ENCODE measurements at places on chromosomes 16 and 17.

DNA sequence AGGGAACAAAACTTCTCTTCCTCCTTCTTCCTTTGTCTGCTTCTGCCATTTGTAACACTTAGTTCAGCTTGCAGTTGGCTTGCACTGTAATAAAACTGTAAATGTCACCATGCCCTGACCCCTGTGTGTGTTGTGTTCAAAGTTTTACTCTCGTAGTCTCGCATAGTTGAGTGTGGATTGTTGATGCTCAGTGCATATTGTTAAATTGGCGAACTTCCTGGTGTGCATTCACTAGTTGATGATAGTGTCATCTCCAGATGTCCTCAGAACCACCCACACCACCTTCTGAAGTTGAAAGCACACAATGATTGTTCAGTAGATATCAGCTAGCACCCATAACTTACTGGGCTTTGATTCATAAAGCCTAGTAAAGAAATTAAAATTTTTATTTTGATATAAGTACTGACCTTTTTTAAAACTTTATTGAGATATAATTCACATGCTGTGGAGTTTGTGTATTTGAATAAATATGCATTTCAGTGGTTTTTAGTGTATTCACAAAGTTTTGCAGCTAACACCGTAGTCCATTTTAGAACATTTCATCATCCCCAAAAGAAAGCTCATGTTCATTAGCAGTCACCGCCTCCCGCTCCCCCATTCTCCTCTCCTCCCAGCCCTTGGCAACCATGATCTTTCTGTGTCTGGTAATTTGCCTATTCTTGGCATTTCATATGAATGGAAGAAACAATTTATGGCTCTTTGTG is 25.0 kb downstream of the USP10 start:
- no peak for DNase-seq

DNA sequence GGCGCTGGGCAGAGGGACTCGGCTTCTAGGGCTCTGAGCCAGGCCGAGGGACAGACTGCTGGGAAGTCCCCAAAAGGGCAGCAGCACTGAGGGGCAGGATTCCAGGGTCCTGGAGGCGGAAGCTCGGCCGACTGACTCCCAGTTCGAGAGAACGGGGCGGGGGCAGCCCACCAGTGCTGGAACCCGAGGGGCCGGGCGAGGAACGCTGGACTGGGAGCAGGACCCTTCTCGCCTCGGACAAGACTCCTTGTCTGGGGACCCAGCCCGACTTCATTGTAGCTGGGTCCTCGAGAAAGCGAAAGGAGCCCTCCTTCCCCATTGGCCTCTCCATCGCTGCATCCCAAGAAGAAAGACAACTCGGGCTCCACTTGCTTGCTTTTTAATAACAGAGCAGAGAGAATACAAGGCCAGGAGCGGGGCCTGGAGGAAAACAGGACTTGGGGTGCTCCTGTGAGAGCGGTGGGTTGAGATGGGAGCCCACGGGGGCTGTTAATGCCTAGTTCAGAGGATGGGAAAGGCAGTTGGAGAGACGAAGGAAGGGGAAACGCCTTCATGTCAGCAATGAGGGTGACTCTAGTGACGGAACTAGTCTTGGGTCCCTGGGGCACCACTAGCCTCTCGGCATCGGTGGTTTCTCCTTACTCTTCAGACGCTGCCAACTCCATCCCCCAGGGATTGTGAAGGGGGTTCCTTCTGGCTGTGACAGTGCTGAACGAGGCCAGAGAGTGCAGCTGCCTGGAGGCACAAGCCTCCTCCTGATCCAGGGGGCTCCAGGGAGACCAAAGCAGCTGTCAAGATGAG is 492 bp upstream of the CAMTA2 start:
- no peak for DNase-seq

DNA sequence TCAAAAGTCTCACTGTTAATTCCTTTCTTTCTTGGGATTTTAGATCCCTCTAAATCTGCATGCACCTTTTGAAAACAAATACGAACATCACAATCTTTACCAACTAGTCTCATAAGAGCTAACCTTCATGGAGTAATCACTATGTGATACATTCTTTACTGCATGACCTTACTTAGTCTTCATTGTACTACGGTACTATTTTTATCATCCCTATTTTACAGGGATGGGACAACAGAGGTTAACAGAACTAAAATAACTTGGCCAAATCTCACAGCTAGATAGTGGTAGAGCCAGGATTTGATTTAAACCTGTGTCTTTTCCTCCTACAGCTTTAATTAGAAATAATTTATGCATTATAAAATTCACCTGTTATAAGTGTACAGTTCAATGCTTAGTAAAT is 32.9 kb upstream of the TAOK1 start:
- DNase-seq = no peak

DNA sequence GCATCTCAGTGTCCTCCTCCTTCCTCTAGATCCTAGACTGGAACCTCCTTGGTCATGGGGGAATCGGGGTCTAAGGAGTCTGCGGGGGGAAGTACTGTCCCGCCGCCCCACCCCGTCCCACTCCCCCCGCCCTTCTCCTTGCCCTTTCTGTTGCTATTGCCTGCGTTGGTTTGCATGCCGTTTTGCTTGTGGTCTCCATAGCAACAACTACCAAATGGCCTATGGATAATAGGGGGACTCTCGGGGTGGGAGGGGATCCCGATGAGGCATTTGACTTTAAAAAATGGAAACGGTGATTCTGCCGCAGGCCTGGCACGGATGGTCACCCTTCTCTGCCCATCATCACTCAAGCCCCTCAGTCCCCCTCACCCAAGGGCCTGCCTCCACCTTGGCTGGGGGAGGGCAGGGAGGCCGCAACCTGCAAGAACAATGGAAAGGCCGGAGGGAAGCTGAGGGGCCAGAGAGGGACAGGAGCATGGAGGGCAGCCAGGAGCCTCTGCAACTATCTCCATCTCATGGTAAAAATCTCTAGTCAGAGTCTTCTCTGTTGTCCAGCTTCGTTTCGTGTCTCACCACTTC is 231.4 kb upstream of the TNRC6C start:
- DNase-seq = no peak

DNA sequence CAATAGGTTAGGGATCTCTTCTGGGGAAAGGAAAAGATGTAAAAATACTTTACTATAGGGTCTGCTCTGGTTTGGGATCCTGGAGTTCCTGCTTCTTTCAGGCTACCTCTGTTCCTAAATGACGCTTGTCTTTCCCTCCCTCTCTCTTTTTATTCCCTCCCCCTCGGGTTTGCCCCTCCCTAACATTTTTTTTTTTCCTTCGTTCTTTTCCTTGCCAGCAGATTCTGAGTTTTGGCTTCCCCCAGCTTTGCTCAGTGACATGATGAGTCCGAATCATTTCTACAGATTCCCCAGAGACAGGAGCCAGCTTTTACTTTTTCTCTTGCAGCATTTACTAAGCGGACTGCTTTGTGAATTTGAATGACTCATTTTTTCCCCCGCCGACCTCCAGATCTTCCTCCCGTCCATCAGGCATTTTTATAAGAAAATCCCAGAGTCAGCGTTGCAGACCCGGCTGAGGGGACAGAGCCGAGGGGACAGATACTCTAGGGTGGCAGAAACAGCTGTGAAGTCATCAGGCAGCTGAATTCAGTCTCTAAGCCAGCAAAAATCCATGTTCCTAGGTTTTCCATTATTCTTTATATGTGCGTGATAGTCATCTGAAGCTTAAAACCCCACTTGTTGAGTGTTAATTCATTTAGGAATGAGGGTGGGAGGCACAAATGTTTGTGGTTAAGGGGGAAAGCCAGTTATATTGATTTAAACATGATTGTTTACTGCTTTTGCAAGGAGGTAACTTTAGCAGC is at the start of gene TMEM100:
TMEM100 (minus strand) TSS at position 123 of the 746 bp plus-strand sequence. CDS start 1,794 bp downstream, outside the sequence.
- DNase-seq = no peak

- DNase-seq = no peak
Measured at GRCh38 chr17:13508896-13509295, 92.8 kb downstream of the HS3ST3A1 start.

- DNase-seq = no peak
Measured at GRCh38 chr16:47604306-47604705, 143.2 kb downstream of the PHKB start.

DNA sequence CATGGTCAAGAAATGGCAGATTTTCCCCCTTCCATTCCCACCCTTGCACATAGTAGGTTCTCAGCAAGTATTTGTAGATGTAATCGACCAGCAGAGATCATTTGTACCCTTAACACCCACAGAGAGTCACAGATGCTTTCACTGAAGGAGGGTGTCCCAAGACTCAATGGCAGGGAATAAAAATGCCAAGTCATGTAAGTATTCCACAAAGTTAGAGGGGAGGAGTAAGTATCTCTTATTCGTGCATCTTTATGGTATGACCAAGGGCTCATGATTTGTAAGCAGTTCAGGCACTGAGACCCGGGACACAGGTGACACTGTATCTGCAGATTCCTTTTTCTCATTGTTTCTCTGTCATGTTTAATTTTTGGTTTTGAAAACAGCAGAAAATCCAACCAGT is 489.6 kb downstream of the MAF start:
- DNase-seq = no peak

DNA sequence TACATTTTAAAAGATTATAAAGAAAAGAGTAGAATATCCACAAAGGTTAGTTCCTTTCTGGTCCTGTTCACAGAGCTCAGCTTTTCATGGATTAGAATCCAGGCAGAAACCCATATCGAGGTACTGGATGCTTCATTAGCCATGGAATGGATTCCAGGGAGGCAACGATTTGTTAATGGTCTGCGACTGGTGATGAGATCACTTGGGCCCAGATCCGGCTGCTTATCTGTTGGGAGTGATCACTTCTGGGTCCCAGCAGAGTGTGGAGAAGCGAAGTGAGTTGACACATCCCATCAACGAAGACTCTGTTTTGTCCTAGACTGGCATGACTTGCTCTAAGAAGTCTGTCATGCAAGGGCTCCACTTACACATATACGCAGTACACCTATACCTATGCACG is 165.8 kb downstream of the MAF start:
- no peak for DNase-seq

DNA sequence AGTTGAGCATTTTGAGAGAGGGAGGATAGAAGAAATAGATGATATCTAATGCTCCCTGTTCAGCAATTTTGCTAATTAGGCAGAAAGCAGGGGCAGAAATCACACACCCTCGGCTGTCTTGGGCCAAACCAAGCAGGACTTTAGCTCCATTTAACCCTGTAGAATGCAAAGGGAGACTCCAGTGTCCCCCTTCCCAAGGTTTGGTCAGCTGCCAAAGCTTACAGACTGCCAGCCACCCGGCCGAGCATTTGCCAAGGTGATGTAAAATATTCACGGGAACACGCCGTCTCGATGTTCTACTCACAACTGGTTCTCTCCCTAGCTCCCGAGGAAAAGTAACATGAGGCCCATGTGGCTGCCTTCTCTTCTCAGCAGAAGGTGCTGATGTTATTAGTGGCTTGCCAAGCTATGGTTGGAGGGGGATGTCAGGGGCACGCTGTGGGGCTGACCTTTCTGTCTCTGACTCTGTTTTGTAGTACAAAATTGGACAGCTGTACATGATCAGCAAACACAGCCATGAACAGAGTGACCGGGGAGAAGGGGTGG is 155.3 kb downstream of the PITPNC1 start:
- DNase-seq = no peak

DNA sequence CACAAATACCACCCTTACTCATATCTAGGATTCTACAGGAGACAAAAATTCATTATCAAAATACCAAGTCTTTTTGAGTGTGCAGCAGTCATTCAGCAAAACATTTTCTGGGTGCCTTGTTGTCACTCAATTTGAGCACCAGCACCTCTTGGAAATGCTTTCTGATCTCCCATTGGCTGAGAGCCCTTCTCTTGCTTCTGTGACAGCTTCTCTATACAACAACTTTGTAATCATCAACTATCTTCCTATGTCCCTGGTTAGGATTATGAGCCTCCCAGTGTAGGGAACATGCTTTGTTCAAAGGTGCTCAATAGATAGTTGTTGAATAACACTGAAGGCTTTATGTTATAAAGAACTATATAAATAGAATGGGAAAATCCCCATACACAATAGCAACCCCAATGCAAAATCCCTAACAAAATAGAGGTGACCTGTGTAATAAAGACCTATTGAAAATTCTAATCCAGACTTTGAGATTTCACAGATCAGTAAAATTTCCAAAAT is 10.3 kb upstream of the RAB11FIP4 start:
- DNase-seq = no peak

GRCh38 chr16:2720719-2721633 is 952 bp upstream of the PRSS27 start:
- peak; percentile 60 for DNase-seq

GRCh38 chr17:2336852-2337543 is at the start of gene SGSM2:
SGSM2 (plus strand) TSS chr17:2337501; CDS start chr17:2337689, 188 bp downstream.
- peak; percentile 39 for DNase-seq

DNA sequence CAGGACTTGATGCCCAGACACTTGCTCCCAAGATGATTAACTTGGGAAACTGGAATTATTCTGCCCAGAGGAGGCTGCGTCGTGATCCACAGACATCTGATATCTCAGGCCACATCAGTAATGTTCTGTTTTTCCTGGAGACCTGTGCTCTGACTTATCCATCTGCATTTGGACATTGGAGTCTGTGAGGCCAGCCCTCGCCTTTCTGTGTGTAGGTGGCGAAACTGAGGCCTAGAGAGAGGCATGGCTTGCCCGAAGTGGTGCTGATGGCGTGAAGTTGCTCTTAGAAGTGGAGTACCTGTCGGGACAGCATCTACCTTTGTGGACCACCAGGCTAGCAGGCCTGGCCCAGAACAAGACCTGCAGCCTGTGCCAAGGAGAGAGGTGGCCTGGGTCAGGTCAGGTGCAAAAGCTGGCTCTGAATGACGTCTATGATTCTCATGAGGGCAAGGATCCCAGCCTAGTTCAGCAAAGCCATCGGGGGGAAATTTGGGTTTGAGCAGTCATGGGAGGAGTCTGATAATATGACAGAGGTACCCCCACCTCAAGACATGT is 186.8 kb upstream of the ZNF469 start:
- no peak for DNase-seq

DNA sequence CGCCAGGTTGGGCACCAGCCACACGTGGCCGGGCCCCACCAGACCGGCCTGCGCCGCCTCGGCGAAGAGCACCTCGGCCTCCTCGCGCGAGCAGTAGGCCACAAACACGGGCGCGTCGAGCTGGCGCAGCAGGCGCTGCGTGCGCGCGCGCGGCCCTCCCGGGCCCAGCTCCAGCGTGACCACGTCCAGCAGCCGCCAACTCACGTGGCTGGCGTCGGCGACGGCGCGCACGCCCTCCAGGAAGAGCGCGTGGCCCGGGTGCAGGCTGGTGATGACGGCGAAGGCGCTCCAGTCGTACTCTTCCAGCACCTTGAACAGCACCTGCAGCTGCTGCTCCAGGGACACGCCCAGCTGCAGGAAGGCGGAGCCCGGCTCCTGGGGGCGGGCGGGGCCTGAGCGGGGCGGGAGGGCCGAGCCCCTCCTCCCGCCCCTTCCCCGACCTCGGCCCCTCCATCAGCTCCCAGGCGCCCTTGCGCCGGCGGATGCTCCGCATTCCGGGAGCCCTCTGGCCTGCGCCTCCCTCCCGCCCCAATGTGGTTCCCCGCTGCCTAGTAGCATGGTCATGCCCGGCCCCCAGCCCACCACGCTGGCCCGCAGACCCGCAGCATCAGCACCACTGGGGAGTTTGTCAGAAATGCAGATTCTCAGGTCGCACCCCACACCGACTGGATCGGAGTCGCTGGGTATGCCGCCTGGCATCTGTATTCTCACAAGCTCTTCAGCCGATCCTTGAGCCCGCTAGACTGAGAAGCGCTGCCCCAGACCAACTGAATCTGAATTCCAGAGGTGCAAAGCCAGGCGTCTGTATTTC is 7.2 kb downstream of the GRIN2C start:
- peak; percentile 25 for DNase-seq

Measured in stimulated activated CD4-positive, alpha-beta T cell treated with anti-CD3 and anti-CD28 coated beads, Interleukin-1b, Interleukin-23, amount 100 ng/mL, for 1 hour (primary cell).